ENCODE measurements at places on chromosomes 3 and 15.
A peak's percentile ranks its signal among the peaks of the same experiment; 100 is the strongest.

GRCh38 chr3:4963669-4964570, 15.3 kb upstream of the BHLHE40 start:
- no peak for DNase-seq

- DNase-seq: no peak
Observed at GRCh38 chr15:75661100-75661755, 13.5 kb downstream of the SNX33 start.

DNA sequence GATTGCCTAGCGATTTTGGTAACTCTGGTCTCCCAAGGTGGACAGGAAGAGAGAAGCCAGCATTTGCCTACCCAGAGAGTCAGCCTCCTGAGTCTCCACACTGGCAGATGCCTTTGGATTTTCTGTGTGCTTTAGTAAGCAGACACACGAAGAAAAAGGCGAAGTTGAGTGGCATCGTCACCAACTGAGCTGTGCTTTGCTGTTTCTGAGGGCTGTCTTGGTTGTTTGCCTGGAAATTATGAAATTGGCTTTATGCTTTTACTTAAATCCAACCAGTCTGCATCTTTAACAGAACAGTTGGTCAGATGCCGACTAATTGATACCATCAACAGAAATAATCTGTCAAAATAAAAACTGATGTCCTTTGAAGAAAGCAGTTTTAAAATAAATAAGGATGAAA, 56.0 kb downstream of the CACNA2D3 start:
- DNase-seq: no peak

DNA sequence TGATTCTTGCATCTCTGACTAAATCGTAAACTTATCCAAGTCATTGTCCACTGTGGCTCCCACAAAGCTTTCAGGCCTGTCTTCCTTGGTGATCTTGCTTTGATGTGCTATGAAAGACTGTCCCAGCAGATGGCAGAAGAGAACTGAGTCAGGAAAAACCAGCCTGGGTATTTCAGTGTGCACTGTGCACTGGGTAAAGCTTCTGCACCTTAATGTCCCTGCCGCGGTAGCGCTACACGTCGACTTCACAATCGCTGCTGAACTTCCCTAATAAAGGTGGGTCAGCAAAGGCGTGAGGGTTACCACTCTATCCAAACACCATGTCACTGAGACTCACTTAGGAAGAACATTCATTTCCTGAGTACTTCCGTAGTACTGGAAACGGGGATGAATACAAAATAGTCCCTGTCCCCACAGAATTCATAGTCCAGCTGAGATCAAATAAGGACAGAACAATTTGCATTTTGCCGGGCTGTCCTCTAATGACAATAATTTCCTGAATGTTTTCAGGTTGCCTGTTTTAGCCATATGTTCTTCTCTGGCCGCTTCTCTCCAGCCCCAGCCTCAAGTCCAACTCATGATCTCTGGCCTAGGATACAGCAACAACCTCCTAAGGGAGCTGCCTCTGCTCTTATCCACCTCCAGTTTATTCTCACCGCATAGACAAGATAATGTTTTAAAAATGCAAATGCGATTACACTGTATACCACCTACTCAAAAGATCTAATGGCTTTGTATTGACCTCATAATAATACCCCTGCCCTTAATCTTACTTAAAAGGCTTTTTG, 83.6 kb upstream of the AKAP13 start:
- peak; percentile 63 for DNase-seq

- DNase-seq: no peak
Observed at GRCh38 chr3:122994954-122995353, 32.6 kb downstream of the SEMA5B start.

DNA sequence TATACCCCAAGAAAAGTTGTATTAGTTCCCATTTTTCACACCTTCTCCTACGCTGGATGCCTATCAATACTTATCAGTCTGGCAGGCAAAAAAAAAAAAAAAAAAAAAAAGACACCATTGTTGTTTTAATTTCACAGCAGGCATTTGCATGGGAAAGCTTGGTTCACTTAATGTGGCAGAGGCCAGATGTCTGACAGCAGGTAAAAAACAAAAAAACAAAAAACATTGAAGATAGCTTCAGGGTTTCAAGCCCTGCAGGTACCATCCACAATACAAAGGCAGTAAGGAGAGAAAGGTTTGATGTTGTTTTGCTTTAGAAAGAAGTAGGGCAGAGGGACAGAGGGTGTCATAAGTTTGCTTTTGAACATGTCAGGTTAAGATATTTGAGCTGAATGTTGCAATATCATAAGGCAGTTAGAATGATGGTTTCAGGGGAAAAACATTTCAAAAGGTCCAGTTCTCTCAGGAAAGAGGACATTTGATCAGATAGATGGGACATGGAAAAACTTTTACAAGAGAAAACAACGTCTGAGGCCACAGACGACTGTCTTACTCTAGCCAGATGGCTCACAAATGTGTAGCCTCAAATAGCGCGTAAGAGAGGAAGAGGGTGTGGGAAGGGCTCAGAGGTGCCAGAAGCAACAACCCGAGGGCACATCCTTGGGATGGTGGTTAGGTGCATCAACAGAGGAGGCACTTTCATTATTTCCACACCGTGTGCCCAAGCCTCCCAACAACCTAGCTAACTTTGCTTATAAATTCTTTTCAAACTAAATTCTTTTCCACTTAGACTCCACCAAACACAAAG, 25.7 kb downstream of the PCOLCE2 start:
- DNase-seq: no peak

GRCh38 chr3:193240850-193241706, at the start of gene PLAAT1:
Gene PLAAT1 (plus strand): TSS chr3:193241222. CDS start chr3:193255651, 14,429 bp downstream.
- DNase-seq: no peak

GRCh38 chr3:50164984-50165909, 10.1 kb downstream of the SEMA3F start:
- DNase-seq: no peak

GRCh38 chr3:151867666-151868065, 5.8 kb upstream of the SUCNR1 start:
- no peak for DNase-seq

All from activated CD4-positive, alpha-beta T cell treated with anti-CD3 and anti-CD28 coated beads, Interleukin-2, amount 50 U/mL, for 4 hours (primary cell).